GM12878 (cell line): ENCODE measurements at places on chromosomes 2 and 18. TPM values are rescaled to one million over a fixed set of nuclear protein-coding genes. Genes with fewer than 3 reads are reported as not detected.

DNA sequence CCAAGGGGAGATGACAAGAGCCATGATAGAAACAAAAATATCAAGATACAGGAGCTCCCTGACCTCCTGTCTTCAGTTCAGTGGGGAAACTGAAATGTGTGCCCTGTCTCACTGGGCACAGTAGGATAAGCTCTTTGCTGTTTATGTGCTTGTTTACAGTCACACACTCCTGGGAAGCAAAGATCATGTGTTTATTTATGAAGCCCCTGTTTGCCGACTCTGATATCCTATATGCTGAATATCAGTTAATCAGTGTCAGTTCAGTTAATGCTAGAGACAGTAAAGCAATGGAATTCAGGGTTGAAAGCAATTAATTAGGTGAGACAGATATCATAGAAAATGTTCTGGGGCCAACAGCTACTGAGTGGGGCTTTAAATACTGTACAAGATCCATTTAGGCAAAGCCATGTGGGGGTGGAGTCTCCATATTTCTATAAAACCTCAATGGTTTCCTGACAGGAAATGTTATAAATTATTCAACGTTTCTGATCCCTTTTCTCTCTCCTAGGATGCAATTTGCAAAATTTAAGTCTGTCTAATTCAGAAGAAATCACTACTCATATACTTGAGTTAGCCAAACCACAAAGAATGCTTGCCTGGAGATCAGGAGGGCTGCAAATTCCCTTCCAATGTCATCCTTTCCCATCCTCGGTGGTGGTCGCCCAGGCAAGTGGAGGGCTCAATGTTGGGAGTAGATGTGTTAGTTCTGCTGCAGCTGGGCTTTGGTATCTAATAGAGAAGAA is 551.3 kb downstream of the CMPK2 start:
- H3K4me3 ChIP-seq, result no peak overlapping the region
- no peaks in the 10 kb centered on the region for H3K36me3 ChIP-seq
- H3K27me3 ChIP-seq, result no peaks in the 10 kb centered on the region
- no peak for DNase-seq
- H3K27ac ChIP-seq, result no peak overlapping the region

DNA sequence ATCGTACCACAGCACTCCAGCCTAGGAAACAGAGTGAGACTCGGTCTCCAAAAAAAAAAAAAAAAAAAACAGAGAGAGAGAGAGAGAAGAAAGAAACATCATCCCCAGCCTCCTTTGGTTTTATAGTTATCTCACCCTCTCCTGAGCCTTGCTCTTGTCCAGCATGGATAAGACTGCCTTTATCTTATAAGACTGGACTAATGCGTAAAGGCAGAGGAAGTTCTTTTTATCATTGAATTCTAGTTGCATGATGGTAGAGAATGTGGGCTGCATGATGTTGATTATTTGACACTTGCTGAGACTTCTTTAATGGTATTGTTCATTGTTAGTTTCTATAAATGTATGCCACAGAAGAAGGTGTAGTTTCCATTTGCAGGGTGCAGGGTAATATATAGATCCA is 124.4 kb downstream of the ZBTB7C start:
- no peak overlapping the region for H3K4me3 ChIP-seq
- DNase-seq, result no peak
- no peaks in the 10 kb centered on the region for H3K4me1 ChIP-seq
- H3K27me3 ChIP-seq, result no peaks in the 10 kb centered on the region

GRCh38 chr18:79399275-79400081 is 3.7 kb downstream of the NFATC1 start:
- peaks cover 6% of the 10 kb centered on the region; the same call in 1 of the 2 replicates for H3K27me3 ChIP-seq
- H3K27ac ChIP-seq, result peak overlapping the region; percentile 24; the same call in 1 of the 2 replicates

- no peak overlapping the region for H3K4me3 ChIP-seq
- no peaks in the 10 kb centered on the region; the same call in 1 of the 2 replicates for H3K27me3 ChIP-seq
- H3K4me1 ChIP-seq, result no peaks in the 10 kb centered on the region
- DNase-seq, result no peak
Measured at GRCh38 chr2:2729246-2729645, 398.2 kb upstream of the MYT1L start.

GRCh38 chr2:237178396-237178795 is 92.7 kb downstream of the COPS8 start:
- H3K36me3 ChIP-seq, result no peaks in the 10 kb centered on the region
- no peaks in the 10 kb centered on the region for H3K4me1 ChIP-seq
- no peak for DNase-seq
- H3K27me3 ChIP-seq, result no peaks in the 10 kb centered on the region; the same call in none of the 2 replicates

GRCh38 chr2:17124575-17125318 is 393.5 kb downstream of the RAD51AP2 start:
- H3K36me3 ChIP-seq, result no peaks in the 10 kb centered on the region
- no peak overlapping the region for H3K4me3 ChIP-seq
- H3K4me1 ChIP-seq, result no peaks in the 10 kb centered on the region
- no peaks in the 10 kb centered on the region for H3K27me3 ChIP-seq

GRCh38 chr2:177234267-177234666 is 21.7 kb downstream of the HNRNPA3 start:
- H3K36me3 ChIP-seq, result peaks cover 12% of the 10 kb centered on the region
- no peaks in the 10 kb centered on the region for H3K27me3 ChIP-seq
- H3K4me3 ChIP-seq, result no peak overlapping the region
- no peak for DNase-seq

The MRO gene
- total RNA-seq, result not detected in 2 replicates
